ENCODE measurements at places on chromosomes 11 and 22.

GRCh38 chr11:101582989-101583250 lies 887 bp downstream of the TRPC6 start:
- no peak for DNase-seq

- no peak for DNase-seq
These were observed 30.8 kb downstream of the SBF1 start for GRCh38 chr22:50443801-50444625.

DNA sequence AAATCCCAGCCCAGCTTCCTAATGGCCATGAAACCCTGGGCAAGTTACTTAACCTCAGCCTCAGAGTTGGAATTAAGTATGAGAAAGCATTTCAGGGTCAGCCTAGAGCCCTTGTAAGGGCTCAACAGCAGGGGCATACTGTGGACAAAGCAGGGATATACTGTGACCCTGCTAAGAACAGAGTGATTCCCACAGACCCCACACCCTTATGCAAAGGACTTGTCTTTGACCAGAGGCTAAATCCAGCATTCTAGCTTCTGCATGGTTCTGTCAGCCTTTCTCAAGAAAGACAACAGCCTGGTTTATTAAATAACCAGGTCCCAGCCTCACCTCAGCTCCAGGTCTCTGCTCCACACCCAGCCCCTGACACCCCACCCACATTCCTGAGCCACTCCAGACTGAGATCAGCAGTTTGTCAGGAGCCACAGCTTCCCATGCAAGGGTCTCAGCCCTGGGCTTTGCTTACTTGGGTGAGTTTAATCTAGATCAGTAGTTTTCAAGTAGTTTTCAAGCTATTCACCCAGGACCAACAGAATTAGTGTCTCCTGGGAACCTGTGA lies 69.2 kb downstream of the GALNT18 start:
- no peak for DNase-seq

DNA sequence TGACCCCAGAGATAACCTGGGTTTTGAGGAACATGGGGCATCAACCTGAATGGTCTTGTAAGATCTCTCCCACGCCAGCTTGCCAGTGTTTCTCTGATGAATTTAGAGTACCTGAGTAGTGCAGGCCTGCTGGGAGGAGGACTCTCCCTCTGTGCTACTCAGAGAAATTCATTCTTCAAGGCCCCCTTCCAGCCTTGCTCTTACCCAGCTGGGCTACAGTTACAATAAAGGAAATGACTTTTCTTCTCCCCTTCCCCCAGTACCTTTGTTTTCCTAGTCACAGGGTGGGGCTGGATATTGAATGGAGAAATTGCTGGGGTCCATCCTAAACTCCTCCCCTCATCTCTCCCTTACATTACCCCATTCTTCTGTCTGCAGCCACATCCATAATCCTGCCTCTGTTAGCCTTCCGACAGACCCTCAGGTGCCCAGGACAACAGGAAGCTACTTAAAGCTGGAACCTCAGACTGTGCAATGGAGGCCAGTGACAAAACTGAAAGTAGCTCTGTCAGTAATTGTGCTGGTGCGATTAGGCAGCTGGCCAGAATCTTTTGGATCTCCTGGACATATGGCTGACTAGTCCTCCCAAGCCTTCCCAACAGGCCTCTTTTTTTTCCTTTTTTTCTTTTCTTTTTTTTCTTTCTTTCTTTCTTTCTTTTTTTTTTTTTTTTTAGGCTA lies 17.4 kb downstream of the LIMK2 start:
- no peak for DNase-seq

All from stimulated activated CD4-positive, alpha-beta T cell treated with anti-CD3 and anti-CD28 coated beads, Interleukin-2, amount 100 ng/mL, for 4 hours (primary cell).